ENCODE measurements at places on chromosomes 11 and 22. TPM values are rescaled to one million over a fixed set of nuclear protein-coding genes. Genes with fewer than 3 reads are reported as not detected.
A peak's percentile ranks its signal among the peaks of the same experiment; 100 is the strongest.

DNA sequence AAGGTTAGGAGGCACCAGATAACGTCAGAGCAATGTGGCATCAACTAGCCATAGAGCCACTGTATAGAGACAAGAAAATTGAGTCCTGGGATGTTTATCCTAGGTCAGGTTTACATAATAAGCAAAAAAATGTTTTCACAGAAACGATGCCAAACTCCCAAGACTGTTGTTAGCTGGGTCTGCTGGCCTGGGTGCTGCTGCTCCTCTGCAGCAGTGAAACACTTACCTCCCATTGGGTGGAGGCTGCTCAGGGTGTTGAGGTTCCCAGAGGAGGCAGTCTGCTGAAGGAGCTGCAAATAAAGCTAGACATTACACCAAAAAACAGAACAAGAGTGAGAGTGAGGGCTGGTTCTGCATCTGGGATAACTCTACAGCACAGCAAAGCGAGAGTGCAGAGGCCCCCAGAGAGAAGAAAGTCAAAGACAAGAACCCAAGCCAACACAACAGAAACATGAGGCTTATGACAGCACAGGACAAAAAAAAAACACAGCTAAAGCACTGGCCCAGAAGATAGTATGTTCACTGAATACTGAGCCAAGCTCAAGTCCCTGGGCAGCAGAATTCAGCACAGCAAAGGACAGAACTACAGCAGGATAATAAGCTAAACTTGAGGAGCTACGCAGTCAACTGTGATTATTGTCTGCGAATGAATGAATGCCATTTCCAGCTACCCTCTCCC is 29.9 kb upstream of the RAPSN start:
- peaks cover 34% of the 10 kb centered on the region for H3K36me3 ChIP-seq
- no peak for DNase-seq
- peaks cover 2% of the 10 kb centered on the region for H3K4me1 ChIP-seq
- no peak overlapping the region for H3K4me3 ChIP-seq
- no peaks in the 10 kb centered on the region for H3K27me3 ChIP-seq
- no peak overlapping the region for H3K27ac ChIP-seq

DNA sequence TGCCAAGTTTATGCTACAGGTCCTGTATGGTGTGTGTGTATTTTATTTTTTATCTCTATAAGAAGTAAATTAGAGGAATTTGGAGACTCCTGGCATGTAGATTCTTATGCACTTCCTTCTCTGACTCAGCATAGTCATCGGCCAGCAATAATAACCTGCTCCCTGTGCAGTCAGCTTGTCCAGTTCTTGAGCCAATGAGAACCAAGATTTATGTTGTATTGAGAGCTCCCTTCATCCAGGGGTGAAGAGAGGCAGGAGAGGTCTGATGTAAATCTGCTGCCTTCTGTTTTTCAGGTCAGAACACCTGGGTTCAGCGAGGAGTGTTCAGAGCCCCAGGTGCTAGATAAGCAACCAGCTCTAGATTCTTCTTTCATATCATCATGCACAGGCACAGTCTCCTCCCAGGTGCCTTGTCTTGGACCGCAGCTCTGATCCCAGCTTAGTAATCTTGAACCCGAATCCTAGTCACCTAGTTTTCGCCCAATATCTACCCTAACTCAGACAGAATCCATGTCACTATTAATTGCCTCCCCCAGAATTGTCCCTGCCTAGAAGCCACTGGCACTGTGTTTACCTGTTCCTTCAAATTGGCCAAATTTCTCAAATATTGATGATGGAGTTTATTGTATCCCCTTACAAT is 328.2 kb upstream of the NCAM1 start:
- no peak overlapping the region for H3K27ac ChIP-seq
- peaks cover 8% of the 10 kb centered on the region for H3K27me3 ChIP-seq
- DNase-seq = no peak
- no peak overlapping the region for H3K4me3 ChIP-seq

DNA sequence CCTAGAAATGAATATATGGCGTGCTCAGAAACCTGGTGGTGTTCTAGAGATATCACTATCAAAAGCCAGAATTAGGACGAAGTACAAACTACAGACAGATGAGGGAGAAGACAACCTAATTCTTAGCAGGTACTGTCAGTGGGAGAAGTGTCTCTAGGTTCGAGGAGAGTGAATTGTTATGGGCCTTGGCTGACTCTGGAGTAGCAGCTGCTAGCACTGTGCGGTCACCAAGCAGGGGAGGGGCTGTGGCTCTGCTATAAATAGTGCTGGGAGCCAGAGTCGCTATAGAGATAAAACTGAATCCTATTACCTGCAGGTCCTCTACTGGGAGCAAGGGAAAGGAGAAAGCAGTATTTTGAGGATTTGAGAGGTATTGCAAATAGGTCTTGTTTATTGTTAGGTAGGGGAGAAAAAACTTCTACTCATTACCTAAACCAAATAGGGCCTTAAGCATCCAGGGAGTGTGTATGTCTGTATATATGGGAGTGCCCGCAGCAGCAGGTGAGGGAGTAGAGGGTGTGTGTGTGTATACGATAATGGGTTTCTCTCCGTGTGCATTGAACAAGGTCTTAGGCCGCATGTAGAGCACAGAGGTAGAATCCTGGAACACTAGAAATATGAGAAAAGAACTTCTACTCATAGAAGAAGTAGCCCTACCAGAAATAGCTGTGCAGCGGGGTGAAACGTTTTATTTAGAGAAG is 2.2 kb downstream of the MADD start:
- H3K36me3 ChIP-seq = peaks cover 24% of the 10 kb centered on the region
- H3K4me1 ChIP-seq = peaks cover 37% of the 10 kb centered on the region
- peak overlapping the region; percentile 8 for H3K27ac ChIP-seq
- no peak for DNase-seq
- peak overlapping the region; percentile 85 for H3K4me3 ChIP-seq

DNA sequence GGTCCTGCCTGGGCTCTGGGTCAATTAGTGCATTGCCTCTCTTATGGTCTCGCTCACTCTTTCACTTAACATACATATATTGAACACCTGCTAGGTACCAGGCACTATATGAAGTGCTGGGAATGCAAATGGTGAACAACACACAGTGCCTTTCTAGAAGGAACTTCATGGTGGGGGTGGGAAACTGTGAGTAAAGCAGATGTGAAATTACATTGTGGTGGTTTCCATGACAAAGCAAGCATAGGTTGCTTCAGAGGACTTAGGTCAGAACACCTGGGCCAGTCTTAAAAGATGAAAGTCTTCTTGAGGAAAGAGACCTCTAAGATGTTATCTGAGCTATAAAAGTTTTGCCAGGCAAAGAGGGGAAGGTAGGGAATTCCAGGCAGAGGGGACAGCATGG is 231.3 kb downstream of the BUD13 start:
- no peak overlapping the region for H3K4me3 ChIP-seq
- no peak for DNase-seq
- H3K27ac ChIP-seq = no peak overlapping the region
- H3K4me1 ChIP-seq = no peaks in the 10 kb centered on the region
- peaks cover 8% of the 10 kb centered on the region for H3K27me3 ChIP-seq
- H3K36me3 ChIP-seq = no peaks in the 10 kb centered on the region

DNA sequence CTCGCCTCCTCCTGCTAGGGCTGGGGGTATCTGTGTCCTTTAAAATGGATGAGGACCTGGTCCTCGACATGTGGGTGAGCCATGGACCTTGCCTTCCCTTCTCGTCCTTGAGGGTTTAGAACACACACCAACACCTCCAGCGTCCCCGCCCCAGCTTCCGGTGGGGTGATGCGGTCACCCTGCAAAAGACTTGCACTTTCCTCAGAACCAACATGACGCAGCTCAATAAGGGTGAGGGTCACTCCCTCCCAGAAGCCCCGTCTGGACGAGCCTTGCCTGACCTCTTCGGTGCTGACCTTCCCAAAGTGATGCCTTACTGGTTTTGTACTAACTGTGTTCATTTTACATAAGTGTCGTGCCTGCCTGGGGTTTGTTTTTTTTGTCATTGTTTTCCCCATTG is 41.0 kb downstream of the DBX1 start:
- no peak overlapping the region for H3K27ac ChIP-seq
- peaks cover 19% of the 10 kb centered on the region for H3K27me3 ChIP-seq
- no peaks in the 10 kb centered on the region for H3K4me1 ChIP-seq
- H3K4me3 ChIP-seq = no peak overlapping the region

- H3K4me3 ChIP-seq = no peak overlapping the region
- no peak for DNase-seq
- no peaks in the 10 kb centered on the region for H3K36me3 ChIP-seq
- H3K27ac ChIP-seq = no peak overlapping the region
Observed at GRCh38 chr11:130029137-130029536, 26.5 kb upstream of the PRDM10 start.

DNA sequence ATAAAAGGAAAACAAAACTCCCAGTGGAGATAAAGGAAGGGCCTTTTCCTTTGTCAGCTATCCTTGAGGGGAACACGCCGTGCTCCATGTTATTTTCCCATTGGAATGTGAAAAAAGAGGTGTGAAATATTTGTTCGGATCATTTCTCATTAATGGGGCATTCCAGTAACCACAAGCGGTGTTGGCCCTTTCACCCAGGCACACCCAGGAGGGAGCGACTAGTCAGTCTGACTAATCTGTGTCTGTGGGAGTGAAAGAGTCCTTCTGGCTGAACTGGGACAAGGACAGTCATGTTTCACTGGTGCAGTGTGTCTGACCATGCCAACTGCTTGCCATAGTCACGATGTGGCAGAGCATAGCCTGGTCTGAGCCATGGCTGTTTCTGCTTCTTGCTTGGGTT is 13.0 kb upstream of the MYEOV start:
- H3K27ac ChIP-seq = no peak overlapping the region
- no peak overlapping the region for H3K4me3 ChIP-seq
- no peak for DNase-seq
- H3K27me3 ChIP-seq = peaks cover 3% of the 10 kb centered on the region
- H3K4me1 ChIP-seq = no peaks in the 10 kb centered on the region

DNA sequence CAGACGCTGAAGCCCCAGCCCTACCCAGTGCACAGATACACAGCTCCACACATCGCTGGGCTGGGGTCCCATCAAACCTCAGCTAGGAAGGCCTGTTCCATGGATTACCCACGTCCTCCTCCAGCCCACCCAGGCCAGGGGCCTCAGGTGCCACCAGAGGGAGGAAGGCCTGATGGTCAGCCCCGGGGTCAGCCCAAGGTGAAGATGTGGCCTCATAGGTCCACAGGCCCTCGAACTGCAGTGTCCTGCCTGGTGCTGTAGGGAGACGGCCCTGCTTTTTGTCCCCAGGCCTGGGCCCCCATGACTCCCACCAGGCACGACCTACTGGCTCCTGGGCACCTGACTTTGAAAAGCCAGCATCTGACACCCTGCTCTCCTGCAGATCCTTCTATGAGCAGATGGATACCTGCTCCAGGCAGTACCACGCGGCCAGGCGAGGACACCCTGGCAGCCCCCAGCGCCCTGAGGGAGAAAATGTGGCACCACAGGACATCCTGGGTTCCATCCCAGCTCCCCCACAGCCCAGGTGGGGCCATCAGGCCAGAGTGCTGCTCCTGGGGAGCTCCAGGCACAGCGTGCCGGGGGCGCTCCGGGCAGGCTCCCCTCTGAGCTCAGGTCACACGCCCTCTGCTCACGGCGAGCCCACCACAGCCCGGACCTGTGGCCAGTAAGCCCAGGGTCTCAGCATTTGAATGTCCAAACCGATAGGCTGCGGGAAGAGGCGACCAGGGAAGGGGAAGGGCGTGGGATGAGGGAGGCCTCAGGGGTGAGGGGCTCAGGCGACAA is 15.8 kb upstream of the MOB2 start:
- no peak for DNase-seq
- H3K4me1 ChIP-seq = peaks cover 7% of the 10 kb centered on the region
- H3K4me3 ChIP-seq = no peak overlapping the region
- H3K27me3 ChIP-seq = no peaks in the 10 kb centered on the region
- peaks cover 23% of the 10 kb centered on the region for H3K36me3 ChIP-seq

DNA sequence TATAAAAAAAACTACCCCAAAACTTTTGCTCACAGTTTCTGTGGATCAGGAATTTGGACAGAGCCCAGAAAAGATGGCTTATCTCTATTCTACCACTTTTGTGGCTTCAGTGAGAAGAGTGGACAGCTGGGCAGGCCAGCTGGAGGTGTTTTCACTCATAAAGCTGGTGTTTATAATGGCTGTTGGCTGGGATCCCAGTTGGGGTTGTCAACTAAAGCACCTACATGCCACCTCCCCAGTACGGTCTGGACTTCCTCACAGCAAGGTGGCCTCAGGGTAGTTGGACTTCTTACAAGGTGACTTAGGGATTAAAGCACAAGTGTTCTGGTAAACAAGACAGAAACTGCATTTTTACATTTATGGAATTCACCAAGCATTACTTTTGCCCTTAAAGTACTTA is 171.0 kb downstream of the NELL1 start:
- no peaks in the 10 kb centered on the region for H3K27me3 ChIP-seq
- no peak overlapping the region for H3K4me3 ChIP-seq
- DNase-seq = no peak

DNA sequence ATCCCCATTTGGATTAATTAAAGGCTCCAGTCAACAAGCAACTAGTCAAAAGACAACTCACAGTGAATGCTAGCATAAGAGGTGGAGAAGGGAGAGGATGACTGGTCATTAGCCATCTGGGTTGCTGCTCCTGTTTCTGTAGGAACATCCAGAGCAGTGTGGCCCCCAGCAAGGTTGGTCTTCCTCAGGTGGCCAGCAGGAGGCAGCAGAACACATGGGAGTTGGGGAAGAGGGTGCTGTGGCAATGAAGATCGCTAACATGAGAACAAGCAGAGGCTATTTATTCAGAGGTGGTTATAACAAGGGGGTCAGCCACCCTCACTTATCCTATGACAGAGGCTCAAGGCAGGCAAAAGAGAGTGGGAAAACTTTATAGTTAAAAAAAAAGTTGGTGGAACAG is 21.3 kb downstream of the IZUMO1R start:
- H3K36me3 ChIP-seq = no peaks in the 10 kb centered on the region
- no peak overlapping the region for H3K4me3 ChIP-seq
- H3K27ac ChIP-seq = no peak overlapping the region
- no peaks in the 10 kb centered on the region for H3K4me1 ChIP-seq
- DNase-seq = peak; percentile 66

DNA sequence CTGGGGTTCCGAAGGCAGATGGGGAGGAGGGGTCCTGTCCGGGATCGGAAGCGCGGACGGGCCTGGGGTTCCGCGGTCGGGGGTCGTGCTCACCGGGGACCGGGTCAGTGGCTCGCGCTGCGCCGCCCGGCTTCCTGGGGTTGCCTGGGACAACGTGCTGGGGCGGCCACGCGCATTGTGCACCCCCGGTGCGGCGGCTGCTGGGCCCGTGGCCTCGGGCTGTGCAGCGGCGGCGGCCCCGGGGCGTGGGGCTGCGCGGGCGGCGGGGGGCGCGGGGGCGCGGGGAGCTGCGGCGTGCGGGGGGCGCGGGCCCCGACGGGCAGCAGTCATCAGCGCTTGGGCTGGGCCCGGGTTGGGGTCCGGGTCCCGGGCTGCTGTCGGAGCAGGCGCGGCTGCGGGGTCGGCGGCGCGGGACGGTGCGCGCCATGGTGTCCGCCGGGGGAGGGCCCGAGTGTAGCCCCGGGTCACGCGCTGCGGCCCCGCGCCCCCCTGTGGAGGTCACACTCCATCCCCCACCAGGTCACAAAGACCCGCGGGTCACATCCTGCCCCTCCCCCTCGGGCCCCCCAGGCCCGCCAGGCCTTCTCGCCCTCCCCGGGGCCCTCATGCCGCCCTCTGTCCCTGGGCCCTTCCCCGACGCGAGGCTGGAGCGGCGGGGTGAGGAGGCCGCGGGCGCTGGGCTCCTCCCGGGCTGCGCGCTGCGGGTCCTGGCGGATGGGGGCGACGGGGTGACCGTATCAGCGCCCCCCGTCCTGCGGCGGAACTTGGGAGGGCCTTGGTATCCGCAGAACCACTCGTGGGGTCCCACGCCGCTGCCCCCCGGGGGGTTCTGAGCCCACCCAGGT is at the start of gene TTLL8:
TSS of gene TTLL8 (minus strand) at position 238 of the 845 bp plus-strand sequence.
- DNase-seq = no peak
- H3K27ac ChIP-seq = no peak within 1 kb of the TSS
- no peaks in the 10 kb centered on the region for H3K36me3 ChIP-seq

The PPM1F gene
- 21.6 TPM for total RNA-seq

The MTMR2 gene
- 24.1 TPM for total RNA-seq

The TRIM49 gene
- not detected for total RNA-seq

The AIFM3 gene
- 0.37 TPM for total RNA-seq

The OR52E8 gene
- total RNA-seq = not detected

The MPZL3 gene
- 24.5 TPM for total RNA-seq

The P2RY6 gene
- total RNA-seq = 0.44 TPM
